ENCODE measurements at places on chromosomes 2 and 18.

- DNase-seq = no peak
These were observed 5.1 kb downstream of the MTERF4 start for GRCh38 chr2:241096979-241097378.

GRCh38 chr18:71301596-71301995 lies 1012.8 kb downstream of the SOCS6 start:
- no peak for DNase-seq

DNA sequence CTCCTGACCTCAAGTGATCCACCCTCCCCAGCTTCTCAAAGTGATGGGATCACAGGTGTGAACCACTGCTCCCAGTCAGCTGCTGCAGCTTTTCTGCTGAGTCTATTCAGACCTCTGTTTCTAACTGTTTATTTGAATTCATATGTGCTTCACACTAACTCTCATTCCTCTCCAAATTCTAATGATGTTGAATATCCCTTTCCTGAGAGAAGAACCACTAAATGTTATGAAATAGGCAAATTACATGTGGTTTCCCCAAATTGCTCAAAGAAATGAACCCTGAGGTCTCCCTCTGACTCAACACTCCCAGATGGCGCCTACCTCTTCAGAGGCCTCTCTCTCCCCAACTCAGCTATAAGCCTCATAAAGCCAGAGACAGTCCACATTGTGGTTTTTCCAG lies 98.6 kb downstream of the IRS1 start:
- no peak for DNase-seq

GRCh38 chr2:157257312-157258252 lies at the start of gene GALNT5:
GALNT5 (plus strand) TSS chr2:157257705; CDS start chr2:157258083, 378 bp downstream.
- DNase-seq = no peak

- DNase-seq = no peak
These were observed 718 bp upstream of the NXPH2 start for GRCh38 chr2:138780908-138781307.

DNA sequence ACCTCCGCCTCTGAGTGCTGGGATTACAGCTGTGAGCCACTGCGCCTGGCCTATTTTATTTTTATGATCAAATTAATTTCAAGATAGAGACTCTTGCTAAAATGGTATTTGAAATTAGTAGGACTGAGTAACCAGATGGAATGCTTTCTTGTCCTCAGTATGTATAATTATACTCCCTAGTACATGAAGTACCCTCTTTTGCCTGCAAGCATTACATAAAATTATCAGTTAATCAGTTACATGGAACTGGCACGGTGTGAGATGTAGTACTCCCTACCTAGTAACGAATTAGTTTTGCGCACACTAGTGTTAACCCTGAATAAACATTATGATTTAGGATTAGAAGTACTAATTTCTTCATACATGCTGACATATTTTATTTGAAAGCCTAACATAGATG lies 41.6 kb downstream of the RBBP8 start:
- DNase-seq = no peak

GRCh38 chr2:8333177-8333831 lies 348.6 kb upstream of the ID2 start:
- no peak for DNase-seq

- peak; percentile 39 for DNase-seq
These were observed 453.0 kb downstream of the GALR1 start for GRCh38 chr18:77702686-77703085.

DNA sequence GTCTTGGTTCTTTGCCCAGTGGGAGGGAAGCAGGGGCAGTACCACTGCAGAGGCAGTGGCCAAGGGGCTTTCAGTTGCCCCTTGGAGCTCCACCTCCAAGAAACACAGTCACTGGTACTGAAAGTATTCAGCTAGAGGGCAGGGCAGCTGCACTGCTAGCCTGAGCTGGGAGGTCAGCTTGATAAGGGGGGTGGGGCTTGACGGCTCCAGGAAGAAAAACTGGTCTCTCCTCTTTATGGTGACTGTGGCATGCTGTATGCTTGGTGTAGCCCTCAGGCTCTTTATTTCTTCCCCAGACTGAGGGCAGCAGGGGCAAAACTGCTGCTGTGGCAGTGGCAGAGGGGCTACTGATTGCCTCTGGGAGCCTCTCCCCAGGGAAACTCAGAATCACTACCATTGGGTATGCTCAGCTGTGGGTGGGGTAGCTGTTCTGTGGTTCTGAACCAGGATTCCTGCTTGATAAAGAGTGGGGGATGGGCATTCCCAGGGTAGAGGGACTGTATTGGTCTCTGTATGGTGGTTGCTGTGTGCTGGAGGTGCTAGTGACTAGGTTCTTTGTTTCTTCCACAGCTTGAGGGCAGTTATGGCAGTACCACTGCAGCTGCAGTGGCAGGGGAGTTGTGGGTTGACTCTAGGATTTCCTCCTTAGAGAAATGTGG lies 134.6 kb upstream of the SCN7A start:
- DNase-seq = no peak

GRCh38 chr2:15059870-15060512 lies 427.5 kb downstream of the LRATD1 start:
- DNase-seq = no peak

DNA sequence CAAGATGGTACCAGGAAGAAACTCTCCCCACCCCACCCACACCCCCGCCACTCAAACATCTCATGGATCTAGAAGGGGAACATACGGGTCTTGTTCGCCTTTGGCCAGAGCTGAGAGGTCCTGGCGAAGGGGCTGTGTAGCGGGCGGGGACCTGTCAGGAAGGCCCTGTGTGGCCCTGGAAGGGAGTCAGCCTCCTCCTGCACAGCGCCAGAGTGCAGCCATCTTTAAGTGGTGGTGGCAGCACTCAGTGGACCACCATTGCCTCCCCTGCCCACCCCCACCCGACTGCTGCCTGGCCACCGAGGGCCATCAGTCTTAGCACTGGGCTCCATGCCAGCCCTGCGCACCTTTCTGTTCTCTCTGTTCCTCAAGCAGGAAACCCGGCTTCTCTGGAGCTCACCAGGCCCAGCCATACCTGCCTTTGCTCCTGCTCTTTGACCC lies 11.6 kb upstream of the FAHD2A start:
- DNase-seq = no peak

DNA sequence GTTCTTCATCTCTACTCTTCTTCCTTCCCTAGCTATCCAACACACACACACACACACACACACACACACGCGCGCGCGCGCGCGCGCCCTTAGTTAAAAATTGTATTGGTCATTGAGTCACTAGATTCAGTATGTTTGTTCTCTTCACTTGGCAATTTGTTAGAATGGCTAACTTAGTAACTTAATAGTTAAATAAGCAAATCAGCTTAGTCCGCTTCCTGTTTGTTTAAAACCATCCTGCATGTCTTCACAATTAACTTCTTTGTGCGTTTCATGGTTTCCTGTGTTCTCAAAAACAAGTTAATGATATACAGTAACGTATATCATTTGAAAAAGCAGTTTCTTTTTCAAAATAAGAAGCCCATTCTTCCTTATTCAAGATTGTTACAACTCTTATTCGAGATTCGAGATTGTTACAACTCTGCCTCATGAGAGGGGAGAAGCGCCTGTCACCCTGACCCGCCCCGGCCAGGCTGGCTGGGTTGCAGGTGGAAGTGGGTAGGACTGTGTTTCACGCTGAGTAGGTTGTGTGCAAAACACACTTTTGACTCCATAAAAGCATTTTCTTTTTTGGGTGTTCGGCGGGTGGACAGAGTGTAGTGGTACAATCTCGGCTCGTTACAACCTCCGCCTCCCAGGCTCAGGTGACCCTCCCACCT lies 9.5 kb upstream of the CNNM3 start:
- no peak for DNase-seq

DNA sequence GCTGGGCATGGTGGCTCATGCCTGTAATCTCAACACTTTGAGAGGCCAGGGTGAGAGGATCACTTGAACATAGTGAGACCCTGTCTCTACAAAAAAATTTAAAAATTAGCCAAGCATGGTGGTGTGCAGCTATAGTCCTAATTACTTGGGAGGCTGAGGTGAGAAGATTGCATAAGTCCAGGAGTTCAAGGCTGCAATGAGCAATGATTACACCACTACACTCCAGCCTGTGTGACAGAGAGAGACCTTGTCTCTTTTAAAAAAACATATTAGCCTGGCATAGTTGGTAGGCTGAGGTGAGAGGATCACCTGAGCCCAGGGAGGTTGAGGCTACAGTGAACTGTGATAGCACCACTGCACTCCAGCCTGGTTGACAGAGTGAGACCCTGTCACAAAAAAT lies 13.7 kb downstream of the TRAPPC8 start:
- no peak for DNase-seq

- DNase-seq = no peak
These were observed 161.6 kb upstream of the ALKAL2 start for GRCh38 chr2:449246-450067.

- no peak for DNase-seq
These were observed 259.0 kb downstream of the NBAS start for GRCh38 chr2:15302154-15302553.

GRCh38 chr2:22491442-22491841 lies 893.5 kb upstream of the KLHL29 start:
- DNase-seq = no peak

DNA sequence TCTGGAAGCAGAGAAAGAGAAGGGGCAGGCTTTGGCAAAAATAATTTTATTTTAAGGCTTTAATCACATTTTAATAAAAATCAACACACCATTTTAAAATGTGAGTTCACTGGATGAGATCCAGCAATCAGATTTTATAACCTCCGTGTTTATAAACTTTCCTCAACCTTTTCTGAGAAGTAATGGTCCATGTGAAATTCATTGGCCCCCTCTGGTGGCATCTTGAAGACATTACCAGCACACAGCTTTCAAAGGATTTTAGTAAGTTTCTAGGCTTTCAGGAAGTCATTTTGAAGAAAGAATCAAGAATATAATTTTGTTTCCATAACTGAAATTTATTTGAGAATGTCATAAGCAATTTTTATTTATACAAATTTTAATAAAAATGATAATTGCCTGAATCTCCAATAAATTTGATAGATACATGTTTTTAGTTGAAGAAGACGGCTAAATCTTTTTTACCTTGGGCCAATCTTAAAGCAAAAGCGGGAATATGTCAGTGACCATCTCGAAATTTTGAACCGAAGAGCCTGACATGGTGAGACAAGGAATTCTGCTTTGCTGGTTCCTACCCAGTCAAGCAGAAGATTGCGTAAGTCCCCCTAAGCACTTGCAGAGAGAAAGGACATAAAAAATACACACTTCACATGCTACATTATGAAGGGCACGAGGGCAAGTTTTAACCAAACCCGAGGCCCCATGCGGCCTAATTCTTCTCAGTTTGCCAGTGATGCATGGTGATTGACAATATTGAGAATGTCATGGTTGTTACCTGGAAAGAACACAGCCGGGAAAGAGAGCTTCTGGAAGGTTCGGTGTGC lies 128.4 kb upstream of the CBLN2 start:
- DNase-seq = peak; percentile 56

GRCh38 chr2:237025090-237025865 lies 60.4 kb upstream of the COPS8 start:
- no peak for DNase-seq

DNA sequence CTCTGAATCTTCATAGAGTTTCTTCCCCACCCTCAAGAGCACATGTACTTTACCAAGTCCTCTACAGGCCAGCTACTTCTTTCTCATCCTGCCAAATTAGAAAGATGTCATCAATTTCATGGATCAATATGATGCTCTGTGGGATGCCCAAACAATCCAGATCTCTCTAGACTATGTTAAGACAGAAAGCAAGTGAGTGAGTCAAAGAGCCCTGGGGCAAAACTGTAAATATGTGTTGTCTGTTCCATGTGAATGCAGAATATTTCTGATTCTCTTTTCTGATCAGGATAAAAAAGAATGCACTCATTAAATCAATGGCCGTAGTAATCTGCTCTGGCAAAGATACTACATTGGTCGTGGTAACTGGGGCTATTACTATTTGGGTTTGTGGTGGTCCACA lies 53.1 kb upstream of the ROCK2 start:
- DNase-seq = no peak

- DNase-seq = no peak
These were observed 791.3 kb upstream of the CHAC2 start for GRCh38 chr2:52976143-52976949.

GRCh38 chr18:13613591-13614501 lies 112.5 kb downstream of the FAM210A start:
- no peak for DNase-seq

- no peak for DNase-seq
These were observed 43.7 kb downstream of the CERKL start for GRCh38 chr2:181613241-181613640.

- no peak for DNase-seq
These were observed 7.0 kb upstream of the CLEC4F start for GRCh38 chr2:70827388-70827787.

- no peak for DNase-seq
These were observed 5.0 kb upstream of the GYPC start for GRCh38 chr2:126650994-126651393.

- no peak for DNase-seq
These were observed 99.2 kb downstream of the LDLRAD4 start for GRCh38 chr18:13317801-13318200.

DNA sequence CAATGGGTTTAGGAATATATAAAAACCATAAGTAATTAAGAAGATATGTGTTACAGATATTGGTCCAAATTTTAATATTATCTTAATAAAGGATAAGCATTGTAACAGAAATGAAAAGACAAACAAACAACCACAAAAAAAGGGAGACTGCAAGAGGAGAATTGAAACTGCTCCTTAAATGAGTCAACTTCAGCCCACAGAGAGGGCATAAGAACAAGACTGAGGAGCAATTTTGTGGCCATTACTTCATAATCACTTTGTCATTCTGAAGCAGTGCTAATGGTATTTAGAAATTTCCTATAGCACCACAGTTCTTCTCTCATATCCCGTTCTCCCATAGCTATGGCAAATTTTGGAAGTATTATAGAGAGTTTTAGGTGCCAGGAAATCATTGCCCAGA lies 193.2 kb upstream of the HNMT start:
- no peak for DNase-seq

DNA sequence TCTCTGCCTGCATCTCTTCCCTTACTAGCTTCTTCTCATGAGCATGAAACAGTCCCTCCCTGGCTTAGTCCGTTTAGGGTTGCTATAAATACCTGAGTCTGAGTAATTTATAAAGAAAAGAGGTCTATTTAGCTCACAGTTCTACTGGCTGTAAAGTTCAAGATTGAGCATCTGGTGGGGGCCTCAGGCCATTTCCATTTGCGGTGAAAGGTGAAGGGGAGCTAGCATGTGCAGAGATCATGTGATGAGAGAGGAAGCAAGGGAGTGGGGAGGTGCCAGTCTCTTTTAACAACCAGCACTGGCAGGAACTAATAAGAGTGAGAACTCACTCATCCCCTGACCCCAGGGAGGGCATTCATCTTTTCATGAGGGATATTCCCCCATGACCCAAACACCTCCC lies 26.8 kb downstream of the RHBDD1 start:
- no peak for DNase-seq

GRCh38 chr2:39913648-39914461 lies 134.8 kb upstream of the THUMPD2 start:
- no peak for DNase-seq
